Muscle of leg (tissue), 16 donors: ENCODE measurements at places on chromosomes 5 and 9. TPM values are rescaled to one million over a fixed set of nuclear protein-coding genes. Genes with fewer than 3 reads are reported as not detected.

MOB3B gene
- 1.4 TPM for total RNA-seq

MEF2C gene
- 805 TPM for total RNA-seq

CCNH gene
- total RNA-seq, result 28.9 TPM

TXNDC8 gene
- not detected for total RNA-seq

PCDHA7 gene
- 0.13 TPM for total RNA-seq

CFAP77 gene
- not detected for total RNA-seq

PCDHA1 gene
- total RNA-seq, result 0.04 TPM

SLC36A1 gene
- 8.4 TPM for total RNA-seq

PCDHA8 gene
- total RNA-seq, result 0.09 TPM

TRPM6 gene
- 0.04 TPM for total RNA-seq

SHOC1 gene
- total RNA-seq, result not detected

TAS2R1 gene
- total RNA-seq, result not detected

GLDC gene
- 0.27 TPM for total RNA-seq

ZNF608 gene
- total RNA-seq, result 19.5 TPM

EXOSC3 gene
- total RNA-seq, result 28.1 TPM

ROPN1L gene
- 0.13 TPM for total RNA-seq

MZB1 gene
- total RNA-seq, result 0.62 TPM

PCDHGA9 gene
- 3.8 TPM for total RNA-seq

TAF7 gene
- total RNA-seq, result 75.1 TPM

WDR31 gene
- 1.2 TPM for total RNA-seq

KIF2A gene
- 37.0 TPM for total RNA-seq

TMEM215 gene
- 0.66 TPM for total RNA-seq
